CD4-positive, alpha-beta T cell treated with Interleukin-17A for 1 hour (primary cell): ENCODE measurements at places on chromosomes 4 and X.
A peak's percentile ranks its signal among the peaks of the same experiment; 100 is the strongest.

- no peak for DNase-seq
These were observed 812.2 kb upstream of the CT83 start for GRCh38 chrX:117274965-117275364.

- no peak for DNase-seq
These were observed 5.4 kb upstream of the PF4V1 start for GRCh38 chr4:73847526-73848182.

DNA sequence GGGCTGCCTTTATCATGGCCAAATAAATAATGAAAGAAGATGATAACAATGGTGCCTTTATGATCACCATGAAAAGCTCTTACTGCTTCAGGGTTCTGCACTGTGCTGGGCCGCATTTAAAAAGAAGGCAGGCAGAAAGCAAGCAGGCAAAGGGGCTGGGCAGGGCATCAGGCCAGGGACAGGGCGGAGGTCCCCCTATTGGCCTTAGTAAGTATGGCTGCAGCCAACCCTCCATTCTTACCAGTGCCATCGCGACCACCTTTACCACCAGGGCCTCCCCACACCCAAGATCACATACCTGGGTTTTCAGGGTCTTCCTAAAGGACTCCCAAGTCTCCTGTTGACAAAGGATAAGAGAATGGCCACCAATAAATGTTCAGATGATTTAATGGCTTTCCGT is 38.9 kb downstream of the CNGA2 start:
- no peak for DNase-seq

DNA sequence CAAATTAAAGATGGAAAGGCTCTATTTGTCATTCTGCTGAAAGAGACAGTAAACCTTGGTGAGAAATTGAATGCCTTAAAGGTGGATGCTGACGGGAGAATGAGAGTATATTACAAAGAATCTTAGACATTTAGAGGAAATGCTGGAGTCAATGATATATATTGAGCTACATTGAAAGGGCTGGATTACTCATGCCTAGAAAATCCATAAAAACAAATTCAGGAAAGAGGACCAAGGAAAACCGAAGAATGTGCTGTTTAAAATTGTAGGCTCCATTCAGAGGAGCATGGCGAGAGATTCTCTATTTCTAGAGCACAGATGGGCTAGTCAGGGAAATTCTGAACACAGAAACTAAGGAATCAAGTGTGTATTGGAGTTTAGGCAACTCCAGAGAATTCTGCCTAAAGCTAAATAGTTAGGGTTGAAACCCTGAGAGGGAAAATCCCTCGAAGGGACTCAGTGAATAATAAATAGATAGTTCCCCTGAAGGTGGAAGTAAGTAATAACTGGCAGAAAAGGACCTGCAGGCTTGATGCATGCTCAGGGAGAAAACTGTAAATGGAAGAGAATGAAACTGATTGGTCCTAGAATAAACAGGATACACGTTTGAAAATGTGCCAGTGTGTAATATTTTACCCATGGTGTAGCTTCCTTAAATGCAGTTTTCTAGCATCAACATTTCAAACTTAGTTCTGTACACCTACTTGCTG is 1532.4 kb upstream of the TENM3 start:
- DNase-seq = no peak

DNA sequence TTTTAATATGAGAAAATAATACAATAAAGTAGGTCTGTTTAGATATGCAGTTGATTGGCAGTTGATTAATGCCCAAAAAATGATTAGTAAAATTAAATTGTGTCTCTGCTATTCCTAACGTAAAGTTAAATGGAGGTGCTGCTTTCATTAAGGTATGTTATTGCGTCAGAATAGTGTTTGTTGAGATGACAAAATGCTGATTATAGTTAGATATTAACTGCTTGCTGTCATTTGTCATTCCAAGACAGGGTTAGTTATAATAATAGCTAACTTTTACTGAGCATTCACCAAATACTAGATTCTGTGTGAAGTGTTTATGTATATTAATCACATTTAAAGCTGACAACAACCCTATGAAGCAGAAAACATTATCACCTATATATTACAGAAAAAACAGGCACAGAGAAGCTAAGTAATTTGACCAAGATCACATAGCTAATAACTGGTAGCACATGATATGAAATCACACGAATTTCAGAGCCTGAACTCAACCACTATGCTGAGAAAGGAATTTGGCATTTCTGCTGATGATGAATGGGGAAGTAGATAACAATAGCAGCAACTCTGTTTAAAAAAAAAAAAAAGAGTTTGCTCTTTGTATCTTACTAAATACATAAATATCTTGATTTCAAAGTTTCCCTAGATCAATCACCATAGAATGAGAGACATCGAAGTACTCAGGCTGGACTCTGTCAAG is 59.7 kb upstream of the WDR44 start:
- no peak for DNase-seq

GRCh38 chr4:132642016-132642817 is 506.9 kb upstream of the PCDH10 start:
- DNase-seq = no peak

- DNase-seq = no peak
These were observed 159.2 kb upstream of the SFRP2 start for GRCh38 chr4:153948041-153948440.

GRCh38 chr4:111494471-111494870 is 650.8 kb upstream of the FAM241A start:
- DNase-seq = no peak

- DNase-seq = no peak
These were observed 25.2 kb upstream of the BCLAF3 start for GRCh38 chrX:20015945-20016615.

GRCh38 chrX:14802943-14803710 is 69.7 kb downstream of the FANCB start:
- no peak for DNase-seq

DNA sequence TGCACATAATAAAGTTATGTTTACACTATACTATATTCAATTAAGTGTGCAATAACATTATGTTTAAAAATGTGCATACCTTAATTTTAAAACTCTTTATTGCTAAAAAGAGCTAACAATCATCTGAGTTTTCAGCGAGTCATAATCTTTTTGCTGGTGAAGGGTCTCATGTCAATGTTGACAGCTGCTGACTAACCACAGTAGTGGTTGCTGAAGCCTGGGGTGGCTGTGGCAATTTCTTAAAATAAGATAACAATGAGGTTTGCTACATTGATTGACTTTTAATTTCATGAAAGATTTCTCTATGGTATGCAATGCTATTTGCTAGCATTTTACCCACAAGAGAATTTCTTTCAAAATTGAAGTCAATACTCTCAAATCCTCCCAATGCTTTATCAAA is 58.6 kb downstream of the C4orf46 start:
- DNase-seq = no peak

GRCh38 chr4:81634766-81635549 is 163.3 kb upstream of the RASGEF1B start:
- no peak for DNase-seq

DNA sequence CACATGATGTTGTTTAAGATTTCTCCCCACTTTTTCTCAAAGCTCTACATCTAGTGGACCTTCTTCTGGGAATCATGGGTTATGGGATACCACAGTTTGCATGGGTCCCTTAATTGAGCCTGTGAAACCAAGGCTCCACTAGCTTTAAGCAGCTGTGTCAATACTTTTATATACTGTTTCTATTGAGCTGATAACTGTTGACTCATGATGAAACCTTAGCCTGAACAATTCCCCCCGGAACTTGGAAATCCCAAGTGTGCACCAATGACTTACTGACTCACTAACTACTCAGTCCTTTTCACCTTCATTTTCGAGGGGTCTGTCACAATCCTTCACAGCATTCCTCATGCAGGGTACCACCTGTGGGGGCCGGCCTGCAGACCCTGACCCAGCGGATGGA is 12.7 kb upstream of the SPIN4 start:
- DNase-seq = no peak

GRCh38 chr4:76035141-76035540 is 729 bp downstream of the CXCL11 start:
- DNase-seq = no peak

GRCh38 chrX:110944311-110944750 is 148.7 kb upstream of the CHRDL1 start:
- DNase-seq = no peak

GRCh38 chr4:75717408-75717807 is 7.0 kb upstream of the USO1 start:
- DNase-seq = no peak

GRCh38 chrX:15973299-15973698 is 118.7 kb upstream of the AP1S2 start:
- DNase-seq = peak; percentile 32

DNA sequence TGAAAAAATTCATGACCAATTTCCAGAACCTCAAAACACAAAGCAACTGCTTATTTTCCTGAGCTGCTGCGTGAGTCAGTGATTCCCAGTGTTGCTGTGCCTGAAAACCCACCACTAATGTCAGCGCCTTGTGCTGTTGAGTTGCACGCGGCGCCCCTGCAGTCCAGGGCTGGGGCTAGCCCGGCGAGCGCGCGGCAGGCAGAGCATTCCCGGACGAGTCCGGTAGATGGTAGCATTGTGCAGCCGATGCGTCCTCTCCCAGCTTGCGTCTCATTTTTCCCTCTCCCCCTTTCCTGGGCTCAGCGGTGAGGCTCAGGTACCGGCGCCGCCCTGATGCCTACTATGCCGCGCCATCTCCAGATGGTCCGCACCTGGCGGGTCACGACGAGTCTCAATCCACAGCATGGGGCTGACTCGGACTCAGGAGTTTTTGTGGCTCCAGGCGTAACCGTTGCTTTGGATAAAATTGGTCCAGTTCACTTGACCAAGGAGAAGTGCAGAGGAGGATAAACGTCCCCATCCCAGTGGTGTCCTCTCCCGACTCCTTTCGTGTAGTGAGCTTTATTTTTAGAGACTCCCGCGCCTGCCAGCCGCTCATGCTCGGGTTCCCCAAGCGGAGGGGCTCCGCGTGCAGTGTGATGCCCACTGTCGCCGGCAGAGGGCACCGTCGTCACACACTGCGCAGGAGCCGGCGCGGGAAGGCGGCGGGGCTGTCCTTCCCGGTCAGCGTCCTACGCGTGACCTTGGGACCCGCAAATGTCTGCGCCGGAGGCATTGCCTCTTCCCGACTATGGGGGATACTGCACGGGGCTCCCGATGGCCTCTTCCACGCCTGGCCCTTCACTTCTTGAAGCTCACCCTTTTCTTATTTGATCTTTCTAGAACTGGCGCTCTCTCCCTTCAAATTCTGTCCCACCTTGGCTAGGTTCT is 53.6 kb upstream of the IGFBP7 start:
- DNase-seq = peak; percentile 60

- no peak for DNase-seq
These were observed 1304.4 kb upstream of the PCDH7 start for GRCh38 chr4:29415771-29416170.

DNA sequence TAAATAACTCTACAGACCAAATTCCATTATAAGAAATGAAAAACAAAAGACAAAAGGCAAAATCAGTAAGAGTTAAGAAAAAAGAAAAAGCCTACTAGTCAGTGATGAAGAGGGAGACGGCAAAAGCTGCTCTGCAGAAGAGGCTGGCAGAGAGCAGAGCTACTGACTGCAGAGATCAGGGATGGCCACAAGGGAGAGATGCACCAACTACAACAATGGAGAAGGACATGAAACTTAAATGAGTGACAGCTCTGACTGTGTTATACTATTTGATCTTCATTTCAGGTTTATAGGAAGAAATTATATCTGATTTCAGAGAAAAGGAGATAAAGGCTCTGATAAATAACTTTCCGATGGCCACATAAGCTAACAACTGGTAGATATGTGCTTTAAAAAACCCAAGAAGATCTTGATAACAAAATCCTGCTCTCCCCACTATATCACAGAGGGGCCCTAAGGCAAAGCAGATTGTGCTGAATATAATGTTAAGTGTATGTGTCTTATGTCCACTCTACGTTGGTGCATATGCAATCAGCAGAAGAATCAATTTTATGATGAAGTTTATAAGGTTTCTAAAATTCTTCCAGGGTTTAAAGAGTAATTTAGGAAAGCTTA is 58.4 kb upstream of the COX18 start:
- DNase-seq = peak; percentile 14

DNA sequence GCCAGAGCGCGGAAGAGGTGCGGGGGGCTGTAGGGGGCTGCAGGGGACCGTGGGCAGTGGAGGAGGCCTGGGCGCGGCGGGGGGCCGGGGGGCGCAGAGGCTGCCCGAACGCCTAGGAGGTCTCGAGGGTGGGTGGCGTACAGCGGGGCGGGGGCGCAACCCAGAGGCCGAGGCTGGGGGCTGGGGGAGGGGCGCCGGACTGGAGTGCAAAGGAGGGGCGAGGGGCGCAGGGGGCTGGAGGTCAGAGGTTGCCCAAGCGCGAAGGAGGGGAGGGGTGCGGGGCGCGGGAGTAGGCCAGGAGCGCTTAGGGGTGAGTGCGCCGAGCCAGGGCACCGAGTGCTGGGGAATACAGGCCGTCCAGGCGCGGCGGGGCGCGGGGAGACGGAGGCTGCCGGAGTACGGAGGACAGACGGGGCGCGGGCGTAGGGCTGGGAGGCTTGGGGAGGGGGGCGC is 255 bp downstream of the GYG2 start:
- DNase-seq = no peak

GRCh38 chr4:85756938-85757337 is 282.0 kb downstream of the ARHGAP24 start:
- DNase-seq = no peak

DNA sequence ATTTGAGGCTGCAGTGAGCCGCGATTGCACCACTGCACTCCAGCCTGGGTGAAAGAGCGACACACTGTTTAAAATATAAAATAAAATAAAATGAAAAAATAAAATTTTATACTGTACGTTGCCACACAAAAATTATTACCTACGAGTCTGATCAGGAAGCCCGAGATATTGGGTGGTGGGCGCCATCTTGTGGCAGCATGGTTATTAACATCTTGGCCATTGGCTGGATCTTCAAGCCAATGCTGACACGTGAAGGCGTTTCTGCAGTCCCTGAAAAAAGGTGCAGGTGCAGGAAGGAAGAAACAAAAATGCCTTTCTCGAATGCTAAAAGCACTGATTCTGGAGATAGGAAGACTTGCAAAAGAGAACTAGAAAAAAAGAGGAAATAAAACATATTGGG is 4.9 kb upstream of the TLR8 start:
- DNase-seq = peak; percentile 63

DNA sequence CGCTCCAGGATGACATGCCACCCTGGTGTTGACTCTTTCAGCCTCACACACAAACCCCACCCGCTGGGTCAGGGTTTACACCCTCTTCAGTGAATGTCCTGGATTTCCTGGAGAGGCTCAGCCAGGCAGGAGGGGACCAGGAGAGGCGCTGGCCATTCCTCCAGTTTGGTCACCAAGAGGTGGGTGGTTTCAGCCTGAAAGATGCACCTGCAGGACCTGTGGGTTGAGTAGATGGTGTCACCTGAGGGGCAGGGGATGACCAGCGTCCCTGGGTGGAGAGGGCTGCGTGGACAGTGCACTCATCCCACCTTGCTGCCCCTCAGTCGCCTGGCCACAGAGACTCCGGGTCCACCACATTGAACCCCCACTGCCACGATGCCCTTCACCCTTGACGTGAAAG is 179.7 kb downstream of the ASMT start:
- no peak for DNase-seq

DNA sequence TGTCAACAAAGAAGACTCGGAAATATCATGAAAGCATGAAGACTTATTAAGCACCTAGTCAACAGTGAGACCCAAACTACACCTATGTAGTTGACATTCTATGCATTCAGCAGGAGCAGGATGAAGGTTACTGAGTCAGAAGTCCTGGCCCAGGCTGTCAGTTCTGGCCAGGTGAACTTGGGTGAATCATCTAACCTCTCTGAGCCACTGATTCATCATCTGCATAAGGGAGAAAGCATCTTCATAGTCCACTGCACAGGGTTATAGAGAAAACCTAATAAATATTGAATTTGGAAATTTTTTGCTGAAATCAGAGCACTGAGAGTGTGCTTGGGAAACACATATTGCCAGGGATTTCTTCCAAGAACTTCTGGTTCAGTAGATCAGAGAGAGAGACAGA is 296.0 kb upstream of the SFRP2 start:
- DNase-seq = no peak

GRCh38 chrX:97858592-97858991 is 974.9 kb downstream of the RPA4 start:
- DNase-seq = no peak
